ENCODE measurements at places on chromosomes 4 and X.

- DNase-seq, result no peak
Measured at GRCh38 chr4:112361181-112361791, 64.1 kb downstream of the ALPK1 start.

DNA sequence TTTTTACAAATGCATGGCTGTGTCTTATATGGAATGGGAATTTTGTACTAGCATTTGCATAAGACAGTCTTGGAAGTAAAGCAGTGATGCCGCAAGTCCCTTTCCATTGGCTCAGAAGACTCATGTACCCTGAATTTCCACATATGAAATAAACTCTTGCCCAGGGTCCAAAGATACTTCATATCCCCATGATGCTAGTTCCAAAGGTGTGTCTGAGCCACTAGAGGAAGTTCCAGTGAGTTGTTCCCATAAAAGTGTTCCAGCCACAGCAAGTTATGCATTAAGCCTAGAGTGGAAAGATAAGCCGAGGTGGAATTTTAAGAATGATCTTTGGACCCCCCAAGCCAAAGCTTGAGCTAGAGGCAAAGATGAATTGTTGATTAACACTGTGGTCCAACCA is 9.3 kb upstream of the CEP135 start:
- no peak for DNase-seq

DNA sequence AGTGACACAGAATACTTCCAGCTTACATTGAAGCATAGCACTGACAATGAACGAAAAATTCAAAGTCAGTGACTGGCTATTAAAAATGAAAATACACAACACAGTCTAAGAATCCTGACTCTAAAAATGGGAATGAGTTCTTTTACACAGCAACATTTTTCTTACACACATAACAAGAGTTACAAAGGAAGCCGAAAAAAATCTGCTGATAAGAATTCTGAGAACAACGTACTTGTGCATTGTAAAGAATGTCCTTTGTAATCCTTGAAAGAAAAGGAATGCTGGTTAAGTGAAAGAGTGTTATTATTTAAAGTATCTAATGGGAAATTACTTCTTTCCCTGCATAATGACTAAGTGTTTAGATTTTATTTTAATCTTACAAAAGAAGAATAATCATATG is 199.4 kb downstream of the PRDM5 start:
- no peak for DNase-seq

GRCh38 chr4:95219109-95219508 is 329.7 kb downstream of the UNC5C start:
- DNase-seq, result no peak

DNA sequence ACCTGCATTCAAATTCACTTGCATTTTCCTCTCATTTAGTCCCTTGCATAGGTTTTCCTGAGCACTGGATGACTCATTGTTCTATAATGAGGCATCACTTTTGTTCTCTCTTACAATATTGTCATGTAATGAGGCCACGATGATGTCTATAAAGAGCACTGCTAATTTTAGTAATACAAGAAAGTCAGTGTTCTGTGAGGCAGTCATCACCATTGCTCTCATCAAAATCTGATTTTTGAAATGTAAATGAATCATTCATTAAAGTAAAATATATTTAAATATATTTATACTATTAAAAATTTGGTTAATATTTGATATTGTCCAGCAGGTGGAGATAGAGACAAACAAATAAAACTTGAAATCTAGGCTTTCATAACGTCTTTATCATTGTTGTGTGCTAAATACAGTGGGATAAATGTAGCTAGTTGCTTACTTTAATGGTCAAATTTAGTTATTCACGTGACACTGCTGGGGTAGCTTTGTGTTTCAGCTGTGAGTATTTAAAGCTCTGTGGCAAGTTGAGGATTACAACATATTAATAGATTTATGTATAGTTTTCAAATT is 15.4 kb downstream of the HMGB2 start:
- DNase-seq, result peak; percentile 58

GRCh38 chrX:68717196-68717595 is 69.7 kb downstream of the STARD8 start:
- DNase-seq, result no peak

DNA sequence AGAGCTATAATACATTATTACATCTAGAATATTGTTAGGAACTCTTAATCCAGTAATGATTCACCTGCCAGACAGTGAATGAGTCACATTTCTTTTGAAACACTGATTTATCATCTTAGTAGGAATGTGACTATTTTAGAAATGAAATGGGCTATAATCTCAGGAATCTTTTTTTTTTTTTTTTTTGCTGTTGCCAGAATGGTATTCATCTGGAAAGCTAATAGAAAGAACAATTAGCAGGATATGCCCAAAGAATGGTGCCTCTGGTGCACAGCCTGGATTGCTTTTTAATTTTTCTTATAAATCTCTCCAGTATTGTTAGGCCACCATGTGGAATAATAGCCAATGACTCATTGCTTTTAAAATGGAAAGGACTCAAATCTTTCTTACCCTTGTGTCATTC is 181.1 kb upstream of the SMIM31 start:
- no peak for DNase-seq

- no peak for DNase-seq
Measured at GRCh38 chr4:19193274-19193981, 1058.3 kb upstream of the SLIT2 start.

- no peak for DNase-seq
Measured at GRCh38 chr4:152189451-152190179, 346.3 kb downstream of the FBXW7 start.

DNA sequence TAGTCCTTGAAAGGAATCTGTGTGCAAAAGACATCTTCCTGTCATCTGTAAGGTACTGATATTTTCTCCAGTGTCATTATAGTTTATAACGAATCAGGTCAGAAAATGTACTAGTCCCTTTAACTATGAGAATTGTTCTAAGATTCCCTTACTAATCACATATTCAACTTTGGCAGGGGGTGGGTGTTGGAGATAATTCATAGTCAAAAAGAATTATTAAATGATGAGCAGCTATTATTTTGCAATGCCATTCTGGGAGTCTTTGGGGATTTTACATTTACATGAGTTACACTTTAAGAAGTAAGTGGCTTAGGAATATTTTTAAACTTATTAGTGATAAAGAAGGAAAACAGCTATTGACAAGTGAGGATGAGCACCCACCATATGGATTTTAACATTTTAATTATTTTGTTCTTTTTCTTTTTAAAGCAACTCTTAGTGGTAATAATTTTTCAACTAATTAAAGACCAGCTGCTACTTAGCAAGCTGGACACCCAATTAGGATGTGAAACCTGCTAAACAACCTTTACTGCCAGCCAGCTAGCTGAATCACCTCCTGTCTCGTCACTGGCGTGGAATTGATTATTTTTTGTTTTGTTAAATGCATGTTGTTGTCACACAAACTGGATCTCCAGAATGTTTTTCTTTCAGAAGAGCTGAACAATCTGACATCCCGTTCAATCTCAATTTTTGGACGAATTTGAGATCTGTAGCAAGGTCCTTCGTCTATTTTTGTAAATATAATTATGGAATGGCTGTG is 219.2 kb downstream of the ARAP2 start:
- no peak for DNase-seq

GRCh38 chr4:177118596-177118995 is 191.1 kb upstream of the NEIL3 start:
- no peak for DNase-seq

DNA sequence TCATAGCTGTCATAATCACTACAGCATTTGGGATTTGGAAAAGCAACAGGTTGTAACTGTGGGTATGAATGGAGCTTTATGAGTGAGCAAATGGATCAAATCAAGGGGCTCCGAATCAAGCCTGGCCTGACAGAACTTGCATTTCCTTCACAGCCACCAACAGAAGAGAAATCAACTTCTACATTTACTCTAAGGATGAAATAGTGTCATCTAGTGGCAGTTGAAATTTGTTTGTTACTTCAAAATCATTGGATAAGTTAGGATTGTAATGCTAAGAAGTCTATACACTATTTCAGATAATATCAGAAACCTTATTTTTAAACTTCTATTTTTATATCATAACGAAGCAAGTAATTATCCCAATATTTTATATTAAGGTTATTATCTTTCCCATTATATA is 10.7 kb upstream of the WDR17 start:
- DNase-seq, result no peak

DNA sequence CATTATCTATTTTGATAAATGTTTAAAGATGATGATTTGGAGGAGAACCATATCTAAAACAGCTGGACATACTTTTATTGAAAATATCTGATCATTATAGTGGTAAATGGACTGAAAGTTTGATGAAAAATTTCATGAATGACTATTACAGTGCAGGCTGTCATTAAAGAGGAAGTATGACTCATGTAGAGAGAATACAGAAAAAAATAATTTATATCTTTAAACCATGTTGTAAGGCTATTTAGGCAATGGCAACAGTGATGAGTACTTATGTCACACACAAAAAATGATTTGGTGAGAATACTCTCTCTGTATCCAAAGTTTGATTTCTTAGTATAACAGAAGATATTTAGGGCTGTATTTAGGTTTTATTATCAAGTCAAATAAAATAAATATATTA is 3.9 kb upstream of the GLRB start:
- DNase-seq, result no peak

- no peak for DNase-seq
Measured at GRCh38 chr4:183287309-183287659, 32.8 kb downstream of the CLDN22 start.

GRCh38 chrX:76428243-76429130 is 977 bp downstream of the MAGEE1 start:
- no peak for DNase-seq

DNA sequence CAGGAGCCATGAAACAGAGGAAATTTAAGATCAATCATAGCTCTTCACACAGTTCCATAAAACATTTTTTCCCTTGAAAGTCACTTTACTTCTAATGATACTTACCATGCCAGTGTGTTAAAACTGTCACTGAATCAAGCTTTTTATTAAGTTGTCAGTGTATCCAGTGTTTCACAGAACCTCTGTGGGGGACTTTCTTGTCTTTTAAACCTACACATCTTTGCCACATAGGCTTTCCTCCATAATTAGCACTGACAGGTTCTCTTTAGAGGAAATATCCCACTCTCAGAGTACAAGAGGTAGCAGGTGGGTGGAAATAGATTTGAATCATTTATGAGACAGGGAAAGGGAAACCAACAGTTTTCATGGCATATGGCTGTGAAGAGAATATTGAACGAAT is 25.8 kb upstream of the DYNLT3 start:
- no peak for DNase-seq

DNA sequence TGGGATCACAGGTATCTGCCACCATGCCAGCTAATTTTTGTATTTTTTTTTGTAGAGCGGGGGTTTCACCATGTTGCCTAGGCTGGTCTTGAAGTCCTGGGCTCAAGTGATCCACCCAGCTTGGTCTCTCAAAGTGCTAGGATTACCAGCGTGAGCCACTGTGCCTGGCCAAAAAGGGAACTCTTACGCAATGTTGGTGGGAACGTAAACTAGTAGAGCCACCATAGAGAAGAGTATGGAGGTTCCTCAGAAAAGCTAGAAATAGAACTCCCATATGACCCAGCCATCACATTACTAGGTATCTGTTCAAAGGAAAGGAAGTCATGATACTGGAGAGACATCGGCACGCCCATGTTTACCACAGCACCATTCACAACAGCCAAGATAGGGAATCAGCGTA is 85.9 kb downstream of the PRKX start:
- no peak for DNase-seq

- no peak for DNase-seq
Measured at GRCh38 chrX:105662248-105662647, 160.1 kb upstream of the NRK start.

DNA sequence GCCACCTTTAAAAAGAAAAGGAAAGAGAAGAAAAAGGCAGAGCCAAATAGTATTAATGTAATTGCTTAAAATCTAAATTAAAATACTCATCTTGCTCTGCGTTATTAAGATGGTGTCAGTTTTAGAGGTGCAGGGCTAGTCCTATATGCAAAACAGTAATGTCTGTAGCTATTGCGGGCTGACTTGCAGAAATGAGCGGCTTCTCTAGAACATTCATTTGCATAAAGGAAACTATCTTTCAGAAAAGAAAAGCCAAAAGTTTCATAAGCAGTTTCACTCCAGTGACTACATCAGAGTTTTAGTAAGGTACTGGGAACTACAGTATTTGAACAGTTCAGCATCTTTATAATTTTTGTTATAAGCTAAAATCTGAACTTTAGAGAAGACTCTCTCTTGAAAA is 6.0 kb downstream of the SMAD1 start:
- DNase-seq, result no peak

GRCh38 chr4:170243662-170244288 is 154.0 kb upstream of the AADAT start:
- no peak for DNase-seq

GRCh38 chr4:48017108-48017571 is 568 bp downstream of the NIPAL1 start:
- DNase-seq, result no peak

- DNase-seq, result no peak
Measured at GRCh38 chr4:926538-926937, 5.6 kb downstream of the GAK start.

GRCh38 chr4:107718351-107718965 is 1.6 kb downstream of the PAPSS1 start:
- DNase-seq, result no peak

DNA sequence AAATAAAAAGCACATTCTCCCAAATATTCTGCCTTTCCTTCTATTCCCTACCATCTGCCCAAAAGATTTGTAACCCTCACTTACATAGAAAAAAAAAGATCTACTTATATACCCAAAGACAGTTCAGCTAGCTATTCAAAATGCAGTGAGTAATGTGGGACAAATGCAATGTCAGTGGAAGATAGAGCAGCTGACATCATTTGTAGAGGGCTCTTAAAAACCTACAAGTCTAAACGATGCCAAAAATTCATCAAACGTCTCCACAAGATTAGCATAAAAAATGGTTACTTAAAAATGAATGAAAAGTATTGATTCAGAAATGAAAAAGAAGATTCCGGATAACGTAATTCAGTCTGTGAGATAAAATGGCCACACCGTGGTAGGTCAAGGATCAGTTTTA is 96.5 kb downstream of the ASB9 start:
- DNase-seq, result no peak

- DNase-seq, result peak; percentile 6
Measured at GRCh38 chrX:84188320-84188834, 378 bp upstream of the RPS6KA6 start.

GRCh38 chr4:137065311-137065710 is 467.0 kb downstream of the PCDH18 start:
- no peak for DNase-seq

DNA sequence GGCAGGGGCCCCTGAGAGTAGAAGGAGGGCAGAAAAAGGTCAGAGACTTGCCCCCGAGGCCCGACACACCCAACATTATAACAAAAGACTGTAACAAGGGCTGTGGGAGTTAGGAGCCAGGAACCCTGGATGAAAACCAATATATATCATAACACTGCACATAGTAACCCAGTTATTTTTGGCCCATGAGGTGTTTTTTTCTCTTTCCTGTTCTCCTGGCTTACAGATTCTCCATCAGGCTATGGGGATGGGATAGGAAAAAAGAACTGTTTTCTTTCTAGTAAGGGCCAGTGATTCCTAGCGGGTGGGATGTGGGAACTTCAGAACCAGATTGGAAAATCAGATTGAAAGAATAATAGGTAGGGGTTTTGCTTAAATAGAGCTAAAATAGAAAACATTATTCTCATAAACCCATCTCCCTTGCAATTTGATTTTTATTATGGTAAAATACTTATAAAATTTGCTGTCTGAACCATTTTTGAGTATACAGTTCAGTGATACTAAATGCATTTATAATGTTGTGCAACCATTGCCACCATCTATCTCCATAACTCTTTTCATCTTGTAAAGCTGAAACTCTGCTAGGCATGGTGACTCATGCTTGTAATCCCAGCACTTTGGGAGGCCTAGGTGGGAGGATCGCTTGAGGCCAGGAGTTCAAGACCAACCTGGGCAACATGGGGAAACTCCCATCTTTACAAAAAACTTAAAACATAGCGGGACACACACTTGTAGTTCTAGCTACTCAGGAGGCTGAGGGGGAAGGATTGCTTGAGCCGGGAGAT is 33.5 kb downstream of the SNX25 start:
- DNase-seq, result no peak

Data from midbrain (tissue), 1 donor.